ENCODE measurements at places on chromosomes 5 and 9.

DNA sequence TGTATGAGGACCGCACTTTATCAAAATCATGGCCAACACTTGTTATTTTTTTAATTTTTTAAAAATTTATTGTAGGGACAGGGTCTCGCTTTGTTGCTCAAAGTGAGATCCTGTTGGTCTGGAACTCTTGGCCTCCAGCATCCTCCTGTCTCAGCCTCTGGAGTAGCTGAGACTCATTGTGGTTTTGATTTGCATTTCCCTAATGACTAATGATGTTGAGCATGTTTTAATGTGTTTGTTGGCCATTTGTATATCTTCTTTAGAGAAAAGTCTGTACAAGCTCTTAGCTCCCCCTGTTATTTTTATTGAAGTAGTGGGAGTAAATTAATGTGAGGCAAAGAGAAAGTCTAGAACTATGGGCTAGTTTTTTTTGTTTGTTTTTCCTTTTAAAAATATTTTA lies 1.6 kb upstream of the RPS6 start:
- DNase-seq: no peak

DNA sequence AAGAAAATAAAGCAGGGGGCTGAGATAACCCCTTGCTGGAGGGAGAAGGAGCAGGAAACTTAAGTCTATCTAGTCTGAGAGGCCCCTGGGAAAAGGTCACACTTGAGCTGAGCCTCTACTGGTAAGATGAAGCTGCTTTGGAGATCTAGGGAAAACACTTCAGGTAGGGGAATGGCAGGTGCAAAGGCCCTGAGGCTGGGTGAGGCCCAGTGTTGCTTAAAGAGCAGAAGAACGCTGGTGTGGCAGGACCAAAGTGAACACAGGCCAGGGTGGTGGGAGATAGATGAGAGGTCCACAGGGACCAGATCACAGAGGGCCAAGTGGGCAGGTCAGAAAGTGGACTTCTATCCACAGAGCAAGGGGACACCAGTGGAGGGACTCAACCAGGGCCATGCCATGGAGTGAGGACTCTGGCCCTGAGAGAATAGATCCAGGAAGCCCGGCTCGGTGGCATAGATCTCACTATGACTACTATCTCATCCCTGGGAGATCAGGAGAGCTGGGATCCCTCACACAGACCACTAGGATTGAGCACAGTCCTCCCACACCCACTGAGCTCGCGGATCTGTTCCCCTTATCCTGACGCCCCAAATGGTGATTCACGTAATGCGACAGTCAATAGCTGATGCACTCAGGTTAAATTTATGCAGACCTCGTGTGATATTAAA lies 17.6 kb upstream of the NEURL1B start:
- no peak for DNase-seq

GRCh38 chr5:127959152-127959764 lies 124.3 kb upstream of the SLC12A2 start:
- no peak for DNase-seq

DNA sequence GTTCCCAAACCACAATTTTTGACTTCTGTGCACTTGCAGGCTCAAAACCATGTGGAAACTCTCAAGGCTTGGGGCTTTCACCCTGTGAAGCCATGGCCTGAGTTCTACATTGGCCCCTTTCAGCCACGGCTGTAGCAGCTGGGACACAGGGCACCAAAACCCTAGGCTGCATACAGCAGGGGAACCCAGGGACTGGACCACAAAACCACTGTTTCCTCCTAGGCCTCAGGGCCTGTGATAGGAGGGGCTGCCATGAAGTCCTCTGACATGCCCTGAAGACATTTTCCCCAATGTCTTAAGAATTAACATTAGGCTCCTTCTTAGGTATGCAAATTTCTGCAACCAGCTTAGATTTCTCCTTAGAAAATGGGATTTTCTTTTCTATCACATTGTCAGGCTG lies 312.1 kb upstream of the TUSC1 start:
- DNase-seq: no peak

- no peak for DNase-seq
Measured at GRCh38 chr9:110954822-110955291, 83.4 kb downstream of the LPAR1 start.

DNA sequence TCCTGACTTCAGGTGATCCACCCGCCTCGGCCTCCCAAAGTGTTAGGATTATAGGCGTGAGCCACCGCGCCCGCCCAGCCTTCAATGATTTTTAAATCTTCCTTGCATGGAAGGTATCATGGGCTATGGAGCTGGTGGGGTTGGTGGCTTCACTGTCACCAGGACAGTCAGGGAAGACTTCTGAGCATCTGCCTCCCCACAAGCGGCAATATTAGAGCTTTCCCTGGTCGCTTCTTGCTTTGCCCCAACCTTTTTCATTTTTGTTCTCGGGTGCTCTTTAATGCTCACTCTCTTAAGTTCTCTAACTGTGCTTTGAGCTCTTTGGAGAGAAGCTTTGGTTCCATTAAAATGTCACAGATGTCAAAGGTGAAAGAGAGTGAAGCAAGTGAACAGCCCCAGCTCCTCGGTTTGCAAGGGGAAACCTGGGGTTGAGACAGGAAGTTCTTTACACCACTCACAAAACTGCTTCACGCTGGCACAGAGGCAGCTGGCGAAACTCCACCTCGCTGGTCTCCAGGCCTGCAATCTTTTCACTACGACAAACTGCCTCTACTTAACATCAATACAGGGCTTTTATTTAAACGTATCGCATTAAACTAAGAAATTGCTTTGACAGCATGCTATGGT lies 142.5 kb upstream of the RETREG1 start:
- DNase-seq: no peak

GRCh38 chr5:174608631-174609097 lies 115.7 kb upstream of the MSX2 start:
- no peak for DNase-seq

Data from effector CD4-positive, alpha-beta T cell (primary cell).